Stimulated activated CD4-positive, alpha-beta T cell treated with anti-CD3 and anti-CD28 coated beads, TNF-alpha, amount 100 ng/mL, for 1 hour (primary cell): ENCODE measurements at places on chromosomes 4 and X.

- no peak for DNase-seq
These were observed 10.2 kb upstream of the ATP6AP2 start for GRCh38 chrX:40570346-40571093.

DNA sequence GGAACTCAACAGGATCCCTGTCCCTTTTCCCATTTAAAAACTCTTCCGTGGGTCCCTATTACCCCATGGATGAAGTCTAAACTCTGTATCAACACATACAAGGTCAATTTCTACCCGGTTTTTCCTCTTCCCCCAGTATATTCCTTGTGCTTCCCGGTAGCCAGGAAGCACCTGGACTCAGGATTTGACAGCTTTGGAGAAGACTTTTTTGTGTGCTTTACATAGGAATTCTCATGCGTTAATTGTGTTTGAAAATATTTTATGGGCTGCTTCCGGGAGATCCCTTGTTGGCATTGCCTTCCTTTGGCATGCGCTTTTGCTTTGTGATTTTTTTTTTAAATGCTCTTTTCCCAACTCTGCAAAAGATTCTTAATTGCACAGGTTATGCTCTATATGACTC, 7.2 kb downstream of the SMS start:
- no peak for DNase-seq

GRCh38 chr4:3860061-3860912, 94.1 kb downstream of the ADRA2C start:
- no peak for DNase-seq

- DNase-seq = no peak
These were observed 29.5 kb downstream of the SMPX start for GRCh38 chrX:21728276-21728968.

DNA sequence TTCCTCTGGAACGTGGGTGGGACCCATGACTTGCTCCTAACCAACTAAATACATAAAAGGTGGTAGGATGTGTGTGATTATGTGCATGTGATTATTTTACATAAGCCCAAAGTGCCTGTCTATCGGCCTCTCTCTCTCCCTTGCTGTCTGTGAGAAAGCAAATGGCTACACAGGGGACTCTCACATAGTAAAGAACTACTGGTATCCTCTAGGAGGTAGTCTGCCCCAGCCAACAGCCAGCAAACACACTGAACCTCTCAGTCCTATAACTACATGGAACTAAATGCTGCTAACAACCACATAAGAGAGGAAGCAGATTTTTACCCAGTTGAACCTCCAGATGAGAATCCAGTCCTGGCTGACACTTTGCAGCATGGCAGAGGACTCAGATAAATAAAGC, 1249.4 kb downstream of the ADGRL3 start:
- no peak for DNase-seq

DNA sequence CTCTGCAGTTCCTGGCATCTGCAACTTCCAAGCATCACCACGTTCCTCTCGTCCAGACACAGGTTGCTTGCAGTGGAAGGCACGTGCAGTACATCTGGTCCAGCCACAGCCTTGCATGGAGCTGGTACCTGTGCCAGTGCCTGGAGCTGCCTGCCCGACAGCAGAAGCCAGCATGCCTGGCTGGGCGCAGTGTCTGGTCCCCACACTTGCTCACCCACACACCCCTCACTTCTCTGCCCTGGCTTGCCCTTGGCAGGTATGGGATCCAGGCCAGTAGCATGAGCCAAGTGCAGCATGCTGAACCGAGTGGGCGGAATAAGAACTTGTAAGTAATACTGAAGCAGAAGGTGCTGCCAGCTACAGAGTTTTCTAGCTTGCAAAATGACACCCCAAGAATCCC, 39.9 kb downstream of the SH3BGRL start:
- DNase-seq = no peak

- DNase-seq = no peak
These were observed 58.3 kb upstream of the SMIM31 start for GRCh38 chr4:164695650-164696049.

GRCh38 chr4:125104616-125105015, 210.1 kb upstream of the FAT4 start:
- no peak for DNase-seq
